ENCODE measurements at places on chromosomes 6 and 20. TPM values are rescaled to one million over a fixed set of nuclear protein-coding genes. Genes with fewer than 3 reads are reported as not detected.
A peak's percentile ranks its signal among the peaks of the same experiment; 100 is the strongest.

GRCh38 chr20:63003546-63003945 lies 3.2 kb downstream of the BHLHE23 start:
- no peak for DNase-seq

DNA sequence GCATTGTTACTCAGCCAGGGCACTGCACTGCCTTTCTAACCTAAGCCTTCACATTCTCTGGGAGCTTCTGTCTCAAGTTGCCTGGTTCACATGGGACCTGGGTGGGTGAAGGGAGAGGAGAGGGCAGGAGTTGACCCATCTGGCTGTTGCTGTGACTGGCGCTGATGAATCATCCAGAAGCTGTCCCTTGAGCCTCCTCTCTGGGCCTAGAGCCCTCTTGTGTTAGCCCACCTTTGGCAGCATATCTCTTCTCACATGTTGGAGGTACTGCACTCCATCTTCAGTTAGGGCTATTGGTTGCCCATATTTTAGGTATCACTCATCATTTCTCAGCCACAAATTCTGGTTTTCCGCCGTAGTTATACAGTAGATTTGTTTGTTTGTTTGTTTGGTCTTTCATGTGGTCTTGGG lies 19.8 kb downstream of the XRN2 start:
- DNase-seq, result no peak

GRCh38 chr20:51131811-51132210 lies 108.9 kb upstream of the KCNG1 start:
- no peak for DNase-seq

DNA sequence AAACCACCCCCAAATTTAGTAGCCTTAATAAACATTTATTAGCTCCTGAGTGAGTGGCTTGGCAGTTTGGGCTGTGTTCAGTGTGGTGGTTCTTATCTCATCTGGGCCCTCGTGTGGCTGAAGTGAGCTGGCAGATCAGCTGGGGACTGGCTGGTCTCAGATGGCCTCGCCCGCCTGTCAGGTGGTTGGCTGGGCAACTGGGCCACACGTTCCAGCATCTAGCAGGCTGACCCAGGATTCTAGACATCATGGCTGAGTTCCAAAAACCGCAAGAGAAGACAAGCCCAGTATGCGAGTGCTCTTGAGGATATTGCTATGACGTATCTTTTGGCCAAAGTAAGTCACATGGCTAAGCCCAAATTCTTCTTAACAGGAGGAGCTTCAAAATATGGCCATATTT lies 28.9 kb downstream of the EIF2S2 start:
- DNase-seq, result no peak

Gene KHDC1L
- not detected for total RNA-seq

- no peak for DNase-seq
Observed at GRCh38 chr6:35611240-35611639, 77.5 kb downstream of the FKBP5 start.

GRCh38 chr6:148203970-148204369 lies 138.7 kb upstream of the SASH1 start:
- no peak for DNase-seq

DNA sequence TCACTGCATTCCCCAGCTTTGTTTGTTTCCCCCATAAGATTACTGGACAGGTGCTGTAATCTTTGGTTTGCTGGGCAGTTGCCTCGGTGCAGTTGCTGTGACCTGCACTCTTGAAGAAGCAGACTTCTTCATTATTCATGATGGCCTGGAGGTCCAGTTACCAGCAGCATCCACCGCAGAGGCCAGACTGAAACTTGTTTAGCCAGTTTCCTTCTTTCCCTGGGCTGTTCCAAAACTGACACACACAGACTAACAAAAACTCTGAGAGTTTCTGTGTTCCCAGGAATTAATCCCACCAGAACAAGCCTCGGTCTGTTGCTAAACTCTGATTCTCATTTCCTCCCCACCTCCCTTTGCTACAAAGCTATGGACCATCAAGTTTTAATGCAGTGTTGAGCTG lies 144.1 kb downstream of the QRSL1 start:
- DNase-seq, result no peak

DNA sequence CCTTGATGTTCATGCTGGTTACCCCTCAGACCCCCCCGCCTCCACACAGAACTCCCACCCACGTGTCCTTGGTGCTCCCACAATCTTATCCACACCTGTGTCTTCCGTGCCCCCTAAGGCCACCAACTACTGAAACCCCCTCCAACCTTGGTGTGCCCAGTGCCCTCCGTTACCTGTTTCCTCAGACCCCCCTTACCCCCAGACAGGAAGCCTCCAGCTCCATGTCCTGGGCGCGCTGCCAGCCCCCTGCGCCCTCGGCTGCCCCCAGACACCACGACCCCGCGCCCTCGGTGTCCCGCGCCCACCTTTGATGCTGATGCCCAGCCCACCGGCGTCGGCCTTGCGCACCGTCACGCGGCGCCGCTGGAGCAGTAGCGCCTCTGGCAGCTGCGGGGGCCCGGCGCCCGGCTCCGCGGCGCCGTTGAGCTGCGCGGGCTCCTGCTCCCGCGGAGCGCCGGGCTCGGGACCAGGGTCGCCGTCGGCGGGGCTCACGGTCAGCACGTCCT lies 504 bp downstream of the SNTA1 start:
- DNase-seq, result peak; percentile 27

DNA sequence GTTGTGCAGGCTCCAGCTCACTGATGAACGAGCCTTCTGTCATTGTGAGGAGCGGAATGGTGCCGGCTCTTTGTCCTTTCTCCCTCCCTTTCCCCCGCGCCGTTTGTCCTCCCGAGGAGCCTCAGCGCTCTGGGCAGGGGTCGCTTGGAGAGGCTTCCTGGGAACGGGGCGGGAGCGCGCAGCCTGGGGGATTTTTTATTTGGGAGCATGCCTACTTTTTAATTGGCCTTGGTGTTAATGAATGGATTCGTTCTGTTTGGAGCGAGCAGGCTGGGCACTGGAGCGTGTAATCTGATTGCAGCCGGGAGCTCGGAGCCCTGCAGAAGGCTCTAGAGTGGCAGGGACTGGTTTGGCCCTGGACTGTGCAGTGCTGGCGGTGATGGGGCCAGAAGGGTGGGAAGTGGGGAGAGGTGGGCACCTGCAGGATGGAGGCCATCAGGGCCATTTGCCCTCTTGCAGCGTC lies 118.8 kb downstream of the CDH4 start:
- DNase-seq, result no peak

- no peak for DNase-seq
Observed at GRCh38 chr6:146693342-146693741, 94.6 kb downstream of the ADGB start.

GRCh38 chr20:13611611-13612125 lies 27.1 kb downstream of the TASP1 start:
- DNase-seq, result no peak

DNA sequence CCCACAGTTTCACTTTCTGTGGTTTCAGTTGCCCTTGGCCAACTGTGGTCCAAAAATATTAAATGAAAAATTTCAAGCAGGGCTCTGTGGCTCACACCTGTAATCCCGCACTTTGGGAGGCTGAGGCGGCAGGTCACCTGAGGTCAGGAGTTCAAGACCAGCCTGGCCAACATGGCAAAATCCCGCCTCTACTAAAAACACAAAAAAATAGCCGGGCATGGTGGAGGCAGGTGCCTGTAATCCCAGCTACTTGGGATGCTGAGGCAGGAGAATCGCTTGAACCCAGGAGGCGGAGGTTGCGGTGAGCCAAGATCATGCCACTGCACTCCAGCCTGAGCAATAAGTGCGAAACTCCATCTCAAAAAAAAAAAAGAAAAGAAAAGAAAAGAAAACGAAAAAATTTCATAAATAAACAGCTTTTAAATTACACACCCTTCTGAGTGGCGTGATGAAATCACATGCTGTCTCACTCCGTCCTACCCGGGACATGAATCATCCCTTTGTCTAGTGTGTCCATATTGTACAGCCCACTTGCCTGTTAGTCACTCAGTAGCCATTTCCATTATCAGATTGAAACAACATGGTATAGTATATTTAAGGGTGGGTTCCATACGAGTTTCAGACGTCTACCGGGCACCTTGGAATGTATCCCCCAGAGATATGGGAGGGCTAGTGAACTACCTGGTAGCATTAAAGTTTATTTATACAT lies 11.7 kb downstream of the PTPRK start:
- DNase-seq, result no peak

DNA sequence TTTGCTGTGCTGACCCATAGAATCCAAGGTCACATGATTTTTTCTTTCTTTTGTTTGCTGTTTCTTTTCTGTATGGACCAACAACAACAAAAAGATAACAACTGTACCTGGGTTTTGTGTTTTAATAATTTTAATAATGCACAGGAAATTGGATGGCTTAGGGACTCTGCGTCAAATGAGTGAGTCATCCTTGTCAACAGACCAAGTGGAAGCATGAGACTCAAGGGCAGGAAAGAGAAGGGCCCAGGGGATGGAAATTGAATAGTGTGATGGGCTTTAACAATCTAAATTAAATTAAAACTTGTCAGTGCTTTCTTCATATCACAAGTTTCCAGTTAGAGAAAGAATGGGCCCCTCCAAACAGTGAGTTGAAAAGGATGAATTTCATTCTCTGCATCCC lies 413.0 kb downstream of the PREX1 start:
- DNase-seq, result no peak

DNA sequence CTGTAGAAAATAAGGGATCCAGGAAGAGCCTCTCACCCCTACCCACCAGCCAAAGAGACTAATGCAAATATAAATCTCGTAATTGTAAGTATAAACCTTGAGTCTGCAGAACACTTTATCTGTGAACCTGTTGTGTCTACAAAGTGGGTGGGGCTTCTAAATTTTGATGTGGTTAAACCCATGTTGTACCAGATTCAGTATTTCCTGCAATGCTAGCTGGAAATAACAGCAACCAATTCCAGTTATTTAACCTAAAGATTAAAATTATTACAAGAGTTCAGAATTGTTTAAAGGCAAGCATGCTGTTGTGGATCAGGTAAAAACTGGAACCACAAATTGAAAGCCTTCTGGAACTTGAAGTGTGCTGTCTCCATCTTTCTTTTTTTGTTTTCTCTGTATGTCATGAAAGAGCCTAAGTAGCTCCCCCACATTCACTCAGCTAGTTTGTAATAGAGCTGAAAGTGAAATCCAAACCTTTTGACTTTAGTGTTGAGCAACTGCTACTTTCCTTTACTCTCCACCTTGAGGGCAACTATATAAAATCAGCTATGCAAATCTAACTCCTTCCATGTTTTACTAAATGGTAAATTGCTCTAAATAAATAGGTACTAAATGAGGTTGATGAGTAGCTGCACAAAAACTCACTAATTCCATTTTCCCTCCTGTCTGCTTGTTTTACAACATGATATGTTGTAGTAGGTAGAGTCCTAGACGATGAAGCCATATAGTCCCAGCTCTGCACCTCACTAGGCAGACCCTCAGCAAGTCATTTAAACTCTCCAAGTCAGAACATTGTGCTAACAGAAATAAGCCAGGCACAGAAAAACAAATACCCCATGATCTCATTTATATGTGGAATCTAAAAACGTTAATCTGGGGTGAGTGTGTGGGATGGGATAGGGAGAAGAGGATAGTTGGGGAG lies 17.9 kb upstream of the THEMIS start:
- DNase-seq, result no peak

Gene NOX3
- not detected for total RNA-seq

DNA sequence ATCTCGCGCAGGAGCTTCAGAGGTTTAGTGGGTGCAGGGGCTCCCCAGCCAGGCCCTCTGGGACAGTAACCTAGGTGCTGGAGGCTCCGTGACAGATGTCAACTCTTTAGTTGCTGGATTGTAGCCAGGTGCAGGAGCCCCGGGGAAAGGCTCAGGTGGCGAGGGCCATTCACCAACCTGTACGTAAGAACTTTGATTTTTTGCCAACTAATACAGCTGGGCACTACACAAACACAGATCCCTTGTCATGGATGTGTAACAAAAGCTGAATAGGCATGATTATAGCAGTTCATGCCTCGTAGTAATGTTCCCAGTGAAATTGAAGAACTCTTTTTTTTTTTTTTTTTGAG lies 82.6 kb downstream of the CDC5L start:
- no peak for DNase-seq

DNA sequence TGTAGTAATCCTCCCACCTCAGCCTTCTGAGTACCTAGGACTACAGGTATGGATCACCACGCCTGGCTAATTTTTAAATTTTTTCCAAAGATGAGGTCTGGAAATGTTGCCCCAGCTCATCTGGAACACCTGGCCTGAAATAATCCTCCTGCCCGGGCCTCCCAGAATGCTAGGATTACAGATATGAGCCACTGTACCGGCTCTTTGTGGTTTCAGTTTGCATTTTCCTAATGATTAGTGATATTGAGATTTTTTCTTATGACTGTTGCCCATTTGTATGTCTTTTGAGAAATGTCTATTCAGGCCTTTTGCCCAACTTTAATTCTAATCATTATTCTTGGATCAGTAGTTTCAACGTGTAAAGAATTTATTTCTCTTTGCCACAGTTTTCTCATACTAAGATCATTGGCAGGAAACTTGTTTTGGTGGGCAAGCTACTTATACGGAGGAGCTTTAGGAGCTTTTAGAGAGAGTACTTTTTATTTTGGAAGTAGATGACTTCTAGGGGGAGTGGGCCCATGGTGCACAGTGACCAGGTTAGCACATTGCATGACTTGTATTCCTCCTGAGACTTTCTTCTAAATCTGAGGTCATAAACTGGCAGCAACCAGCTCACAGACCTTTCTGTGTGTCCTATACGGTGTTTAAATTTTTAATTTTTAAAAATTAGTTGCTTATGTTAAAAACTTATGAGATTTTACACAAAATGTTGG lies 62.3 kb downstream of the STK4 start:
- no peak for DNase-seq

Gene ABHD12
- total RNA-seq, result 28.0 TPM

Gene MUC21
- 0.10 TPM for total RNA-seq

Gene GGT7
- total RNA-seq, result 20.3 TPM

- DNase-seq, result no peak
Observed at GRCh38 chr6:54878718-54879117, 32.1 kb downstream of the FAM83B start.

- DNase-seq, result no peak
Observed at GRCh38 chr20:31641391-31641790, 3.7 kb downstream of the COX4I2 start.

- peak; percentile 83 for DNase-seq
Observed at GRCh38 chr20:59495894-59496510, 108.3 kb upstream of the PHACTR3 start.

Gene GJA1
- total RNA-seq, result 363 TPM

DNA sequence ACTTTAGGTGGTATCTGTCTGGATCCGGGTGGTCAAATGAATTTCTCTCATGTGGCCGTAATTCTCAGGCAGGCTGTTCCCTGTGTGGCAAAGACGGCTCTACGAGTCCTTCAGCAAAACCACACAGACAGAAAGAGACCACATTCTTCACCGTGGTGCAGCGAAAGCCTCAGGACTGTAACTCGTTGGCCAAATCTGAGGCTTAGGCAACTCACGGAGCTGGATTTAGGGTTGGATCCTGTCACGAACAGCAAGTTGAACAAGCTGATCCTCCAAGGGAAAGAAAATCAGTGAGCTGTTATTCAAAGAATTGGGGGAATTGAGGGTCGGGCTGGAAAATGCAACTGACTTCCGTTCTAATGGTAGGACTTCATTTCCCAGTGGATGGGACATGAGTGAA lies 167.4 kb downstream of the ZMYND8 start:
- DNase-seq, result no peak

All from endothelial cell (in vitro differentiated cells).